ENCODE measurements at places on chromosomes 1 and 21.
A peak's percentile ranks its signal among the peaks of the same experiment; 100 is the strongest.

- no peak for DNase-seq
Observed at GRCh38 chr1:30790850-30791778, 33.5 kb upstream of the LAPTM5 start.

DNA sequence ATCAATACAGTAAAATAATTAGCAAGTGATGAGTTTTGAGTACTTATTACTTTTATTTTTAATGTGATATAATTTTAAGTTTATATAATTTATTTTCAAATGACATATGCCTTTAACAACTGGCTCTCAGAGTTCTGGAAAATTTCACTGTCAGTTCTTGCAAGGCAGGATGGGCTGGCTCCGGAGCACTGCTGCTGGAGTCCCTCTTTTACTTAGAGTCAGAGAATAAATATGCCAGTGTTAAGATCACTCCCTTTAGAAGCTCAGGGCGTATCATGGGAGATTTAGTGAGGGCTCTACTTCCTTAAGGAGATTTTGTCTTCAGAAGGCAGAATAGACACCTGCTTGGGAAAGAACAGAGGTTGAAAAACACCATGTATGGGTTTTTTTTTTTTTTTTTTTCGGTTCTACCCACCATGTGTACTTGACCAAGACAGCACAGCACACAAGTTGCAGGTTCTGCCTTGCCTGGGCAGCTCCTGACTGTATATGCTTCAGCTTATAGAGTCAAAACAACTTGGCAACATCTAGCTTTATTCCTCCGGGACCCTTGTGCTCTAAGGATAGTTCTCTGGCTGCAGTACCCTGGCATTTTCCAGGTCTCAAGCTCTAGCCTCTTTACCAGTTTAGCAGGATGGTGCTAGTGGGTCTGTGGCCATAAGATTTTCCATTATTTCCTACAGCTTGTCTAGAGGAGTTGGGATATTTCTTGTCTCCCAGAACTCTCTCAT, 29.7 kb upstream of the FMOD start:
- no peak for DNase-seq

GRCh38 chr21:19767546-19767945, 1230.7 kb upstream of the NCAM2 start:
- DNase-seq, result no peak

GRCh38 chr1:59008599-59009347, 224.9 kb upstream of the JUN start:
- DNase-seq, result no peak

- no peak for DNase-seq
Observed at GRCh38 chr1:210323957-210324356, 4.7 kb upstream of the HHAT start.

DNA sequence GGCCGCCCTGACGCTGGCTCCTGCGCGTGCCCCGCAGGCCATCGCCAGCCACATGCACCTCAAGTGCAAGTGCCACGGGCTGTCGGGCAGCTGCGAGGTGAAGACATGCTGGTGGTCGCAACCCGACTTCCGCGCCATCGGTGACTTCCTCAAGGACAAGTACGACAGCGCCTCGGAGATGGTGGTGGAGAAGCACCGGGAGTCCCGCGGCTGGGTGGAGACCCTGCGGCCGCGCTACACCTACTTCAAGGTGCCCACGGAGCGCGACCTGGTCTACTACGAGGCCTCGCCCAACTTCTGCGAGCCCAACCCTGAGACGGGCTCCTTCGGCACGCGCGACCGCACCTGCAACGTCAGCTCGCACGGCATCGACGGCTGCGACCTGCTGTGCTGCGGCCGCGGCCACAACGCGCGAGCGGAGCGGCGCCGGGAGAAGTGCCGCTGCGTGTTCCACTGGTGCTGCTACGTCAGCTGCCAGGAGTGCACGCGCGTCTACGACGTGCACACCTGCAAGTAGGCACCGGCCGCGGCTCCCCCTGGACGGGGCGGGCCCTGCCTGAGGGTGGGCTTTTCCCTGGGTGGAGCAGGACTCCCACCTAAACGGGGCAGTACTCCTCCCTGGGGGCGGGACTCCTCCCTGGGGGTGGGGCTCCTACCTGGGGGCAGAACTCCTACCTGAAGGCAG, 23.4 kb upstream of the ARF1 start:
- DNase-seq, result no peak

DNA sequence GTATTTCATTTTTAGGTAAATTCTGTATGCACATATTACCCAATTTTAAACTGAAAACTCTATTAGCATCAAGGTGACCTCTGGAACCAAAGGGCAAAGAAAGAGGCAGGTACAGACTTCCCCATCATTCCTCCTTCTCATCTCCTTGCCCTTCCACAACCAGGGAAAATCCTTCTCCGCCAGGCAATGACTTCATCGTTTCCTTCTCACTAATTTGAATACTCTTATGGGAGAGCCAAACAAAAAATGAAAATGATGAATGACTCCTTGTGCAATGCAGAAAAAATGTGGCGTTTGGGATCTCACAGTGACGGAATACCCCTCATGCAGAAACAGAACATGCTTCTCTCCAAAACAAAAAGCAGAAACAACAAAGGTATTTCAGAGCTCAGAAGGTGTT, 83.7 kb downstream of the HLCS start:
- DNase-seq, result no peak

- DNase-seq, result no peak
Observed at GRCh38 chr1:47508702-47509431, 71.0 kb downstream of the FOXD2 start.

DNA sequence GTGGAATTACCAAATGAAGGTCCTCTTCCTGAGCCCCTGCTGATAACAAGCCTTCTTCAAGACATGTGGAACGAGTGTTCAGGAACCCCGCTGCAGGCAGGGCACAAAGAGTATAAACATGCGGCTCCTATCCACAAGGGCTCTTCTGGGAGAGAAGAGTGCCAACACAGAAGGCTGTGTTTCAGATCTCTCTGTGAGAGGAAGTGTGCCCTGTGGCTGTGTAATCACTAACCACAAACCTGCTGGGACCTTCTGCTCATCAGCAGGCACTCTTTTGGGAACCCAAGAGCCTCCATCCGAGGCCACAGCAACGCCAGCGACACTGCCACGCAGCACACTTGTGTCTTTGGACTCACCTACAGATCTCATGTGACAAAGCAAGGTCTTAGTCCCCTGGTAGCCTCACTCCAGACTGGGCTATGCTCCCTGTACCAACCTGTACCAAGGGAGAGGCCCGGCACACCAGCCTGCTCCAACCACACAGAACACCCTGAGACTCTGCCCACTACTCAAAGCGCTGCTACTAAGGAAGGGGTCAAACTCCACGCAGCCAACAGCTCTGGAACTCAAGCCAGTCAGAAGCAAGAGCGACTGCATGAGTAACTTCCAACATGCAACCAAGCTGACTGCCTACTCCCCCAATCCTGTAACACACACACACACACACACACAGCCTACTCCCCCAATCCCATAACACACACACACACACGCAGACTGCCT, 7.8 kb downstream of the PTTG1IP start:
- no peak for DNase-seq

- peak; percentile 10 for DNase-seq
Observed at GRCh38 chr1:26994020-26994786, 711 bp downstream of the TRNP1 start.

DNA sequence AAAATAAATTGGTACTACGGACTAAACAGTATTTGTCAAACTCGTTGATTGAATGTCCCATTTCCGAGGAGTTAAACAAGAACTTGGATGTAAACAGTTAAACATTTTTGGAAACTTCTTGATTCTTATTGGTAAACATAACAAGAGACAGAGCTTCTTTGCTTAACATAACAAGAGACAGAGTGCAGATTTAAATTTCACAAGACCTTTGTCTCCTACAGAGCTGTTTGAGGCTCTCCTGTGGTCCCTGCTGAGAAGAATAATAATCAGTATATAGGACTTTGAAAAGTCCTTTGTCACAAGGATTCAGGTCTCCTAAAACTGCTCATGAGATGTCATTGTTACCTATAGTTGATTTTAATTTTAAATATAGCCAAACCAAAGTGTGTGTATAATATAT, 170.6 kb upstream of the C21orf91 start:
- DNase-seq, result no peak

- no peak for DNase-seq
Observed at GRCh38 chr1:29685387-29685786, 449.1 kb downstream of the PTPRU start.

- no peak for DNase-seq
Observed at GRCh38 chr1:65066766-65067490, 81.1 kb upstream of the AK4 start.

GRCh38 chr1:64499966-64500365, 30.0 kb downstream of the CACHD1 start:
- no peak for DNase-seq

- DNase-seq, result no peak
Observed at GRCh38 chr1:3248155-3249141, 179.4 kb downstream of the PRDM16 start.

Measured in GOT3 (cell line).